ENCODE measurements at places on chromosomes 4 and X. TPM values are rescaled to one million over a fixed set of nuclear protein-coding genes. Genes with fewer than 3 reads are reported as not detected.

- H3K4me3 ChIP-seq: no peak overlapping the region
- no peak overlapping the region for H3K27ac ChIP-seq
- DNase-seq: no peak
- no peaks in the 10 kb centered on the region for H3K36me3 ChIP-seq
- no peaks in the 10 kb centered on the region for H3K4me1 ChIP-seq
Observed at GRCh38 chrX:111180750-111181240, 84.8 kb downstream of the PAK3 start.

GRCh38 chr4:42519803-42520417 is 122.6 kb downstream of the SHISA3 start:
- H3K4me3 ChIP-seq: no peak overlapping the region
- peak; percentile 20 for DNase-seq
- no peak overlapping the region for H3K27ac ChIP-seq
- H3K36me3 ChIP-seq: peaks cover 28% of the 10 kb centered on the region
- no peaks in the 10 kb centered on the region for H3K27me3 ChIP-seq
- H3K4me1 ChIP-seq: no peaks in the 10 kb centered on the region

GRCh38 chr4:147336252-147336651 is 144.6 kb upstream of the EDNRA start:
- no peak overlapping the region for H3K4me3 ChIP-seq
- no peaks in the 10 kb centered on the region for H3K36me3 ChIP-seq
- no peaks in the 10 kb centered on the region for H3K4me1 ChIP-seq
- no peaks in the 10 kb centered on the region for H3K27me3 ChIP-seq

- no peaks in the 10 kb centered on the region for H3K36me3 ChIP-seq
- no peaks in the 10 kb centered on the region for H3K27me3 ChIP-seq
- no peak overlapping the region for H3K27ac ChIP-seq
- H3K4me3 ChIP-seq: no peak overlapping the region
- DNase-seq: no peak
Observed at GRCh38 chr4:81504112-81505003, 32.7 kb upstream of the RASGEF1B start.

- no peaks in the 10 kb centered on the region for H3K36me3 ChIP-seq
- no peak for DNase-seq
- H3K27me3 ChIP-seq: no peaks in the 10 kb centered on the region
- H3K4me1 ChIP-seq: no peaks in the 10 kb centered on the region
- no peak overlapping the region for H3K27ac ChIP-seq
- H3K4me3 ChIP-seq: no peak overlapping the region
Observed at GRCh38 chr4:136002316-136002715, 1530.0 kb downstream of the PCDH18 start.

GRCh38 chr4:75769036-75769435 is 44.7 kb downstream of the USO1 start:
- peak; percentile 77 for DNase-seq
- no peaks in the 10 kb centered on the region for H3K4me1 ChIP-seq
- H3K27ac ChIP-seq: peak overlapping the region; percentile 47
- no peaks in the 10 kb centered on the region for H3K27me3 ChIP-seq
- peaks cover 15% of the 10 kb centered on the region for H3K36me3 ChIP-seq
- H3K4me3 ChIP-seq: no peak overlapping the region

GRCh38 chr4:149706942-149707341 is 108.7 kb downstream of the IQCM start:
- no peak overlapping the region for H3K4me3 ChIP-seq
- no peak for DNase-seq
- H3K27ac ChIP-seq: no peak overlapping the region
- no peaks in the 10 kb centered on the region for H3K27me3 ChIP-seq
- H3K4me1 ChIP-seq: no peaks in the 10 kb centered on the region

GRCh38 chr4:31692399-31692940 is 972.3 kb downstream of the PCDH7 start:
- H3K4me3 ChIP-seq: no peak overlapping the region
- H3K36me3 ChIP-seq: no peaks in the 10 kb centered on the region
- no peak overlapping the region for H3K27ac ChIP-seq
- no peaks in the 10 kb centered on the region for H3K4me1 ChIP-seq

GRCh38 chr4:138348055-138348454 is 105.9 kb upstream of the SLC7A11 start:
- no peak overlapping the region for H3K4me3 ChIP-seq
- H3K27me3 ChIP-seq: no peaks in the 10 kb centered on the region
- peak; percentile 37 for DNase-seq
- no peak overlapping the region for H3K27ac ChIP-seq
- no peaks in the 10 kb centered on the region for H3K36me3 ChIP-seq

DNA sequence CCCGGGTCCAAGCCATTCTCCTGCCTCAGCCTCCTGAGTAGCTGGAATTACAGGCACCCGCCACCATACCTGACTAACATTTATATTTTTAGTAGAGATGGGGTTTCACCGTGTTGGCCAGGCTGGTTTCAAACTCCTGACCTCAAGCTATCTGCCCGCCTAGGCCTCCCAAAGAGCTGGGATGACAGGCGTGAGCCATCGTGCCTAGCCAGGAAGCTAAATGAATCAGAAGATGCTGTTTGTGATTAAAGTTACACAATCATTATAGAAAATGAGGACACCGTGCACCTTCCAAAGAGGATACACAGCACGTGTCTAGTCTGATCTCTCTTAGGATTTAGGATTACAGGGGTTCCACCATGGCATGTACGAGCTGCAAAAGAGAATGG is 99.6 kb downstream of the DHRSX start:
- H3K4me3 ChIP-seq: no peak overlapping the region
- no peak for DNase-seq
- no peak overlapping the region for H3K27ac ChIP-seq
- no peaks in the 10 kb centered on the region for H3K27me3 ChIP-seq

DNA sequence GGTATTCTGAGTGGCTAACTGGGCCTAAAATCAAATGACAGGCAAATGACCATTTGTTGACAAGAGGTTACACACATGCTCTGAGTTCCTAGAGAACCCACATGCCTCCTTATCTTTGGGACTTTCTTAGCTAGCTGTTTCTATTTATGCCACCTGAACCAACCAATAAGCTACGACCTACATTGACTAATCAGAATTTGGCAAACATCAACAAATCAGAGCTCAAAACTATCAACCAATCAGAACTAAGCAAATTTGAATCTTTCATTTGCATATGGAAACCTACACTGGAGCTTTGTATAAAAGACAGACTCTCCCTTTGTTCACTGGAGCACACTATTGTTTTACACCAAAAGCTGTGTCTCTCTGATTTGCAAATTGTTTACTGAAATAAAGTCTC is 192.0 kb downstream of the CXXC4 start:
- H3K27me3 ChIP-seq: no peaks in the 10 kb centered on the region
- H3K4me1 ChIP-seq: no peaks in the 10 kb centered on the region
- DNase-seq: no peak
- H3K27ac ChIP-seq: no peak overlapping the region
- H3K4me3 ChIP-seq: no peak overlapping the region

- no peak overlapping the region for H3K4me3 ChIP-seq
Observed at GRCh38 chr4:40086421-40086820, 29.8 kb downstream of the N4BP2 start.

DNA sequence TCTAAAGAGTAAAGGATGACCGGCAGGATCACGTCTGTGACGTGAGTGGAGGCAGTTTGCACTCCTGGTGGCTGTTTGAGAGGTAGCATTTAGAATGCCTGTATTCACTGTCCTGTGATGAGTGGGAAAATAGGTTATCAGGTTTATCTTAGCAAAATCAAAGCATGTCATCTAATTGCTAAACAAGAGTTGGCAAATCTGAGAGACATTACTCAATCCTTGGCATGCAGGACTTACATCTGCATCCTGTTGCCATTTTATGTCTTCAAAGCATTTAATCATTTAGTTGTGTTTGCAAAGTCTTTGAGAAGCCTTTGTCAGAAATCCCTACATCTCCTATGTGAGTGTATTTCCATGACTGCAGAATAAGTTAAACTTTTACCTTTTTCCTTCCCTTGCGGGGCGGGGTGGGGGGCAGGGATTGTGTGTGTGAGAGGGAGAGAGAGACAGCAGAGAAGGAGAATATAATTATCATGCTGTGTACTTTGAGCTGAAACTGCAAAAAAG is 41.4 kb upstream of the MSANTD1 start:
- peaks cover 61% of the 10 kb centered on the region for H3K36me3 ChIP-seq
- H3K4me3 ChIP-seq: no peak overlapping the region
- no peak for DNase-seq
- H3K27me3 ChIP-seq: no peaks in the 10 kb centered on the region
- H3K4me1 ChIP-seq: no peaks in the 10 kb centered on the region

DNA sequence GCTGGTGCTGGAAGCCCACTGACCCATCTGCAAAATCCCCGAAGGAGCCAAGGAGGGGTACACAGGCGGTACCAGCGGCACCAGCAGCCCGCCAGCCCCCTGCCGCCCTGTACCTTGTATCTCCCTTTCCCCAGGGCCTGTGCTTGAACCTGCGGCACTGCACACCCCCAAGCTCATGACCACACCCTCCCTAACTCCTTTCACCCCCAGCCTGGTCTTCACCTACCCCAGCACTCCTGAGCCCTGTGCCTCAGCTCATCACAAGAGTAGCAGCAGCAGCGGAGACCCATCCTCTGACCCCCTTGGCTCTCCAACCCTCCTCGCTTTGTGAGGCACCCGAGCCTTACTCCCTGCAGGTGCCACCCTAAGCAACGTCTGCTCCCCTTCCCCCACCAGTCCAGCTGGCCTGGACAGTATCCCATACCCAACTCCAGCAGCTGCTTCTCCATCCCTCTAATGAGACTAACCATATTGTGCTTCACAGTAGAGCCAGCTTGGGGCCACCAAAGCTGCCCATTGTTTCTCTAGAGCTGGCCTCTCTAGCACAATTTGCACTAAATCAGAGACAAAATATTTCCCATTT is 94.9 kb downstream of the LARP1B start:
- DNase-seq: no peak
- H3K36me3 ChIP-seq: peaks cover 15% of the 10 kb centered on the region
- H3K4me3 ChIP-seq: no peak overlapping the region
- H3K27me3 ChIP-seq: no peaks in the 10 kb centered on the region
- no peaks in the 10 kb centered on the region for H3K4me1 ChIP-seq

- H3K4me3 ChIP-seq: no peak overlapping the region
- no peak for DNase-seq
- H3K4me1 ChIP-seq: no peaks in the 10 kb centered on the region
- no peak overlapping the region for H3K27ac ChIP-seq
Observed at GRCh38 chrX:79300856-79301255, 66.3 kb downstream of the ITM2A start.

DNA sequence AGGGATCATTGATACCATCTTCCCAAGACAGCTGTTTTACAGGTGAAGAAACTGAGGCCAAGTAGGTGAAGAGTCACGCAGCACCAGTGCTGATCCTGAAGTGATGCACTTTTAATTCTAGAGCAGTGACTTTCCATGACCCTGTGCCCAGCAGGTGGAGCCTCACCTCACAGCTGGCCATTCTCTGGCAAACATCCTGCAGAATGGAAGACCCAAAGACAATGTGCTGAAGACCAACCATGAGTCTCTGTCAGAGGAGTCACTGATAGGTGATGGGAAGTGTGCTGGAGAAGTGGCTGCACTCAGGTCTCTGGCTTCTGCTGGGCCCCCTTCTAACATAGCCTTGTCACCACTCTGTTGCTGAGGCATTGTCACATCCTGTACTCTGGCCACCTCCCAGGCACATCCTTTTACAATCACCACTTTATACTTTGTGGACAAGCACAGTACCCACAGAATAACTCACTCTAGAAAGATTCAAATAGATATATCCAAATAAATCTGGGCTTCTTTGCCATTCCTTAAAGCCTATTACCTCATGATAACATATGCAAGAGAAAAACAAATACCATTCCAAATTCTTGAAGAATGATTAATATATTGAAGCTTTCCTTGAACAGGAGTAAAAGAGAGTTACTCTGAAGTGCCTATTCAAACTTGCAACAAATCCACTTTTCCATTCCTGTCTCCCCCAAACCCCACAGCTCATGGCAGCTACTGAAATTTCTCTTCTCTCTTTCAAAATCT is 64.1 kb upstream of the SCOC start:
- DNase-seq: no peak
- no peak overlapping the region for H3K4me3 ChIP-seq
- no peak overlapping the region for H3K27ac ChIP-seq
- H3K36me3 ChIP-seq: no peaks in the 10 kb centered on the region

GRCh38 chr4:166655231-166655630 is 579.1 kb downstream of the SPOCK3 start:
- H3K4me1 ChIP-seq: no peaks in the 10 kb centered on the region
- H3K36me3 ChIP-seq: no peaks in the 10 kb centered on the region
- no peak overlapping the region for H3K4me3 ChIP-seq
- no peak for DNase-seq
- H3K27ac ChIP-seq: no peak overlapping the region

DNA sequence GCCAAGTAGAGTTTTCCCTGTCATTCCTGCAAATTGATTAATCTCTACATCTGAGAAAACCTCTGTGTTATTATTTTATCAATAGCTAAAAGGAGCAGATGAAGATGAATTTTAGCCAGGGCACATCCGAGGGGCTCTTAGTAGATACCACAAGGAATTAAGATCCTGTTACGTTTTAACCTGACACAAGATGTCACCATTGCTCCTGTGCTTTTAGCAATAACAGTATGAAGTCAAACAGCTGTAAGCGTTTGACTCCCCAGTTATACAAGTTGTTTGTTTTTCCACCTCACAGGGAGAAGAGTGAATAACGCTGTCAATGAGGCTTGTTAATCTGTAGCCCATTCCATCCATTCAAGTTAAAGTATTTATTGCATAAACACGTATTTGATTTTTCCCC is 76.0 kb upstream of the AP1S2 start:
- no peaks in the 10 kb centered on the region for H3K27me3 ChIP-seq
- H3K4me1 ChIP-seq: no peaks in the 10 kb centered on the region
- H3K27ac ChIP-seq: no peak overlapping the region
- H3K4me3 ChIP-seq: no peak overlapping the region
- DNase-seq: no peak

DNA sequence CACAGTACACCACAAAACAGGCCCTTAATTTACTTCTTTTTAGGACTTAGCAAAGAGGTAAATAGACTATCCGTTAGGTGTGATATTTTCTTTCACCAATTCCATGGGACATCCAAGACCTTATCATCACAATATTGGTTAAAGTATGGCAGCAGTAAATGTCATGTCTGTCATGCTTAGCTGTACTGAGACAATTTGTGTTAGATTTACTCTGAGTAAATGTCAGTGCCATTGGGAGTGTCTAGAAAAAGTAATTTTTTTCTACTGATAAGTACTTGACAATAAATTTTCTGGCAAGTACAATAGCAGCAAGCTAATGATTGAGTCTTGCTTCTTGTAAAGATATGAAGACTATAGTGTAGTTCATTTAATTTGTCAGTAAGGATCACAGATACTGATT is 756.1 kb downstream of the FAM133A start:
- DNase-seq: no peak
- H3K36me3 ChIP-seq: no peaks in the 10 kb centered on the region
- H3K27ac ChIP-seq: no peak overlapping the region
- no peaks in the 10 kb centered on the region for H3K4me1 ChIP-seq
- H3K27me3 ChIP-seq: no peaks in the 10 kb centered on the region

- no peak overlapping the region for H3K27ac ChIP-seq
- no peaks in the 10 kb centered on the region for H3K27me3 ChIP-seq
- no peak for DNase-seq
- no peaks in the 10 kb centered on the region for H3K4me1 ChIP-seq
Observed at GRCh38 chr4:142940425-142941330, 94.6 kb upstream of the INPP4B start.

Gene ATP1B4
- 0.45 TPM for polyA plus RNA-seq

Gene LGI2
- 3.0 TPM for polyA plus RNA-seq

Gene OTUD6A
- polyA plus RNA-seq: not detected

Gene MAGEA2
- not detected for polyA plus RNA-seq

Gene GPR50
- not detected for polyA plus RNA-seq

Gene TRPC5OS
- not detected for polyA plus RNA-seq

Data from large intestine (tissue), 12 donors.